ENCODE measurements at places on chromosomes 4 and X.
A peak's percentile ranks its signal among the peaks of the same experiment; 100 is the strongest.

- no peak for DNase-seq
Measured at GRCh38 chr4:185956544-185956940, 112.4 kb upstream of the TLR3 start.

GRCh38 chr4:184503869-184504300 lies 29.5 kb upstream of the IRF2 start:
- DNase-seq = no peak

DNA sequence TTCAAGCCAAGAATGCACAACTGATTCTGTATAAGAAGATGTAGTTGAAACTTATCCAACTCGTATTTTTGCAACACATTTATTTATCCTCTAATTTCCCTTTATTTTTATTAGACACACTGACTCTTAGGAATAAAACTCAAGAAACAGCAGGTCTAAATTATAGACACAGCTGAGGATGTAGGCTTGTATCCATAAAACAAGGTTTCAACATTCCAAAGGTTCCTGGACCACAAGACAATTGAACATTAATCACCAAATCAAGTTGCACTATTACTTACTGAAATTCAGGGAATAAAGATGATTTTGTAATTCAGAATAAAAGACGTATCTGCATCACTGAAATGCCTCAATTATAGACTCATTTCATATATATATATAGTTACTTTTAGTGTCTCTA lies 683.5 kb upstream of the GRIA3 start:
- DNase-seq = no peak

- no peak for DNase-seq
Measured at GRCh38 chr4:63106600-63106999, 1302.7 kb downstream of the TECRL start.

DNA sequence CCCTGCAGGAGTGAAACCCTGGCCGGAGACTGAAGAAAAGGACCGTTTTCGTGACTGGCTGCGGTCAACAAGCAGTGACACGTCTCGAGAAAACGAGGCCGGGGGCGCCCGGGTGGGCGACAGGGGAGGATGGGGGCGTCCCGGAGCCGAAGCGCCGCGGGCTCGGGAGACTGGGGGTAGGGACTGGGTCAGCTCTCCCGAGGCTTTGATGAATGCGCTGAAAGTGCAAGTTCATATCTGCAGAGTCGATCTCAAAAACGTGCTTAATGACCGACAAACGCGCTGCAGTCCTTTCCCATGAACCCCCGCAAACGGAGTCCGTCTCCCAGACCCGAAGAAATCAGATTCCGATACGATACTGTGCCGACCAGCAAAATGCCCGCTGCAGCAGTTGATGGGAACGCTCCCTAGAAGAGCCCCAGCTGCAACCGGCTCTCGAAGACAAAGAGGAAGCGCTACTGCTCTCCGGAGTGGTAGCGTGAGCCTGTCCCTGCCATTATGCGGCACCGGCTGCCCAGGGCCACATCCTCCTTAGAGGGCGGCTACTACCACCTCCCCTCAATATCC lies 806 bp upstream of the CD99L2 start:
- no peak for DNase-seq

DNA sequence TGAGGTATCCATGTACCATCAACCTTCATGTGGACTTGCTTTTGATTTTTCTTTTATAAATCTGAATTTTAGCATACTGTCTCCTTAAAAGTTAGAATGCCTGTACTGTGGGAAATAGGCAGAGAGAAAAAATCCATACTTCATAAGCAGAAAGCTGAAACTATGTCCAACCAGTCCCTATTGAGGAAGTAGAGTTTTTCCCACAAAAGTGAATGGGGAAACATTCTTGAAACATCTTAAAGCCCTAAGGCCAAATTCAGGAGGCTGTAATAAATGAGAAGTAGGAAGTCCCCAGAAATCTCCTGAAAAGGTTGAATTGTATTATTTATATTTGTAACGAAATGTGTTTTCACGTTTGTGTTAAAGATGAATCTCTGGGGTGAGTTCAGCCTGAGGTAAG lies 56.3 kb downstream of the ENOX2 start:
- no peak for DNase-seq

- DNase-seq = no peak
Measured at GRCh38 chr4:10983268-10983667, 298.7 kb upstream of the CLNK start.

GRCh38 chrX:110042496-110042895 lies 39.6 kb downstream of the TMEM164 start:
- no peak for DNase-seq

DNA sequence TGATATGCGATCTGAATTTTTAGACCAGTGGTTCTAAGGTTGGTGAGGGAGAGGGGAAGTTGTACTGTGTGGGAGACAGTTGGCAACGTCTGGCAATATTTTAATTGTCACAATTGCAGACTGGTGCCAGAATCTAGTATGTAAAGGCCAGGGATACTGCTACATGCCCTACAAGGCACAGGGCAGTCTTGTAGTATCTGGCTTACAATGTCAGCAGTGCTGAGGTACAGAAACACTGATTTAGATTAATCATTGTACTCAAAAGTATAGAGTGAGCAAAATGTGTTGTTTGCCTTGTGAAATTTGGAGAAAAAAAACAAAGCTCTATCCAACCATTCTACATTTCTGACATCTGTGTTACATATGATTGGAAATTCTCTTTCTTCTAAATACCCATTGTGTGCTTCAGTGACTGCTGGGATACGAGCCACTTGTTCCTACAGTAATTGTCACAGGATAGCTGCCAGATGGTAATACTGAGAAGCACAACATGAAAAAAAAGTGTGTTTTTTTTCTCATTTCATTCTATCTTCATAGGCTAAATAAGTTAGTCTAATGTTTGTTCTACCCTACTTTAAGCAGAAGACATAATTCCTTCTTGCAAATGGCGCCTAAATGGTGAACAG lies 526.7 kb upstream of the AGA start:
- DNase-seq = no peak

- DNase-seq = no peak
Measured at GRCh38 chr4:67714248-67714583, 13.3 kb upstream of the UBA6 start.

- no peak for DNase-seq
Measured at GRCh38 chr4:3679071-3679825, 86.9 kb upstream of the ADRA2C start.

- peak; percentile 59 for DNase-seq
Measured at GRCh38 chrX:132270699-132271098, 51.5 kb upstream of the RAP2C start.

- DNase-seq = no peak
Measured at GRCh38 chr4:182351485-182351884, 108.3 kb downstream of the TENM3 start.

GRCh38 chr4:10500776-10501175 lies 43.5 kb upstream of the ZNF518B start:
- no peak for DNase-seq

- DNase-seq = no peak
Measured at GRCh38 chr4:82801910-82802521, 3.4 kb upstream of the SCD5 start.

GRCh38 chrX:30489323-30489722 lies 88.2 kb downstream of the TASL start:
- DNase-seq = no peak

- no peak for DNase-seq
Measured at GRCh38 chr4:15912961-15913630, 25.4 kb downstream of the FGFBP1 start.

DNA sequence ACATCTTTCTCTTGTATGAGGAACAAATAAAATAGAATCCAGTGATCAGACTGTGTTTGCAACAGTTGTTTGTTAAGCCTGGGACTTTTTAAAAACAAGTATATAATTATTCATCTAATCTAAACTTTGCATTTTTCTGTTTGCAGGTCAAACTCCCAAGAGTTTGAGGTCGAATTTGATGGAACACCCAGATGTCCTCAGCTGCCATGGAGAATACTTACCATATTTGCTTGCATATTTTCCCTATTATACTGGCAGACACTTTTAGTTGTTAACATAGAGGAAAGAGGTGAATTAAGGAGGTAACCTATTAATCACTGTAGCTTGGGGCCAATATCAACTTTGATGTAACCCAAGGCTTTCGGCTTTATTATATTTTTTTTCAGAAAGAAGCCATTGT lies 401.5 kb upstream of the DIPK2B start:
- DNase-seq = peak; percentile 30

GRCh38 chr4:180281724-180282123 lies 1961.5 kb upstream of the TENM3 start:
- DNase-seq = no peak

- no peak for DNase-seq
Measured at GRCh38 chr4:54545663-54546424, 111.9 kb upstream of the KIT start.

- no peak for DNase-seq
Measured at GRCh38 chr4:126614356-126614855, 1018.4 kb upstream of the INTU start.

- DNase-seq = no peak
Measured at GRCh38 chr4:41455206-41455605, 82.8 kb upstream of the LIMCH1 start.

DNA sequence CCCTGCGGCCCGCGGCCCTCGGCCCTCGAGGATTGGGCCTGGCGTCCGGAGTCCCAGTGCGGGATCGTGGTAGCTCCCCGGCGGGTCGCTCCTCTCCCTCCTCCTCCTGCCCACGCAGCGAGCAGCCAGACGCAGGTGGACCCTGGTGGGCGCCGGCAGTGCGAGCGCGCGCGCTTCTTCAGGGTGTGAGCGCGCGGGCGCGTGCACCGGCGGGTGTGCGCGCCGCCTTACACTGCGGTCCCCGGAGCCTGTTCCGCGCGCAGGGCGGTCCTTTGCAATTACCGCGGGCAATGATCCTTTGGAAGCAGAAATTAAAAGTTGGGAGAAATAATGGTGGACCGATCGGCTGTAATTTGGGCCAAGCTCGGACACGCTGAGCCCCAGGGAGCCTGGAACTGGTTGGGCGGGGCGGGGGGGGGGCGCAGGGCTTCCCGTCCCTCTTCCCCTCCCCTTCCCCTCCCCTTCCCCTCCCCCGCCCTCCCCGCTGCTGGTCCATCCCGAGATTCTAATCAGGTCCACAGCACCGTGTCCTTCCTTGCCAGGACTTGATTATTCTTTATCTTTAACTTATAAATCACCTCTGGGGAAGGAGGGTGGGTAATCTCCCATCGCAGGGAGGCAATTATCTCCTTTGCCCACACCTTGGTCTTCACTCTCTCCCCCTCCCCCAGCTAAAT lies 1.6 kb upstream of the NKX1-1 start:
- DNase-seq = no peak

DNA sequence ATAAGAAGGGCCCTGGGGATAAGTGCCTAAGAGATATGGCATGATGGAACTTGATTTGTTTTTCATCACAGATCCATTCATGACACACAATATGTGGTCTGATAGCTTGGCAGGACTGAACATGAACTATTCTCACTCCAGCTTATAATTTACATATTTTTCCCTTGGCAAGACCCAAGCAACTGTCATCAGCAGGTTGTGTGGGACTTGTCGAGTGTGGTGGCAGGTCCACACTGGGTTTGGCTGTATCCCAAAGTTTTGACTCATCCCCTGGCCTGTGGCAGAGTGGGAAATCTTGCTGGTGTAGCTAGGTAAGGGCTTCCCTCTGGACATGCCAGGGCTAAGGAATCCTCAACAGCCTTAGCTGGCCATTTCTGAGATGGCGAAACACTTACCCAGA lies 81.0 kb upstream of the STIM2 start:
- no peak for DNase-seq

- no peak for DNase-seq
Measured at GRCh38 chr4:3107691-3108121, 33.2 kb downstream of the HTT start.

GRCh38 chr4:17475481-17475880 lies 36.4 kb downstream of the QDPR start:
- peak; percentile 26 for DNase-seq

Measured in fibroblast of skin of left quadriceps (primary cell).